ENCODE measurements at places on chromosomes 5 and 9. TPM values are rescaled to one million over a fixed set of nuclear protein-coding genes. Genes with fewer than 3 reads are reported as not detected.

ZDHHC11B gene
- total RNA-seq: 0.85 TPM

DNA sequence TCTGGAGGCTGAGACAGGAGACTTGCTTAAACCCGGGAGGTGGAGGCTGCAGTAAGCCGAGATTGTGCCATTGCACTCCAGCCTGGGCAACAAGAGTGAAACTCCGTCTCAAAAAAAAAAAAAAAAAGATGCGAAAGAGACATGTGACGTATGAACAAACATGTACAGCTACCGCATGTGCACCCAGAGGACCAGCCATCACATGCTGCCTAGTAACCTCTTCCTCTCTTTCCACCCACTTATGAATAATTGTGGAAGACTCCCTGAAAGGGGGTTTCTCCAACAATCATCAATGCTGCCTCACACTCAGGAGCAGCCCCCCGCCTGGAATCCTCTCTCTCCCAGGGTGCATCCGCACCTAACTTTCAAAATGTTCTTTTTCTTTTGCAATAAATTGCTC, 2.2 kb downstream of the SARDH start:
- DNase-seq: no peak

DNA sequence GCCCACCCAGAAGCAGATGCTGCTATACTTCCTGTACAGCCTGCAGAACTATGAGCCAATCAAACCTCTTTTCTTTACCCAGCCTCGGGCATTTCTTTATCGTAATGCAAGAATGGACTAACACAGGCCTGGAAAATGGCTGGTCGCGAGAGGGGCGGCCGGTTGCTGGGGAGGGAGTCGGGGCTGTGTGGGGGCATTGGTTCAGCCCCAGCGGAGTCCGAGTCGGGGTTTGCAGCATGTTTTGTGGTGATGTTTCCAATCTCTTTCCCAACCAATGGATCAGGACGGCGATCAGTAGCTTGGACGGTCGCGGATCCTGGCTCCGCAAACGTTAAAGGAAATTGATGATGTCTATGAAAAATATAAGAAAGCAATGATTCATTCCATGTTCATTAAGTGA, 18.7 kb upstream of the IL31RA start:
- no peak for DNase-seq

QRFP gene
- total RNA-seq: not detected

DNA sequence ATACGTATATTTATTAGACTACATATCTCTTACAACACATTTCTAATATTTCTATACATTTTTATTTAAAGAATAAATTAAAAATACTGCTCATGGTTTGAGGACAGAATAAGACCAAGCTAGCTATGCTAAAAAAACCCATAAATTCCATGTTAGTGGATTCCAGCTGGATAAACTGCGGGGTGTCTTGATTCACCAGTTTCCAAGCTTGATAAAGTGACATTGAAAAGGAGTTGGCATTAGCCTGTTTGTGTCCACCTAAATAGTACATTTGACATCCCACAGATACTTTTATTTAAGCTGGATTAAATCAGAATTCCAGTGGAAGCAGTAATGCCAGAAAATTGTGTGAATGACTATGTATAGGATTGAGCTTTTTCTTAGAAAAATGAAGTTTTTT, 80.1 kb downstream of the GABRA6 start:
- no peak for DNase-seq

C1QTNF2 gene
- not detected for total RNA-seq

GRCh38 chr5:10469253-10470050, 27.8 kb downstream of the ROPN1L start:
- no peak for DNase-seq

GRCh38 chr5:101067429-101067828, 164.3 kb upstream of the ST8SIA4 start:
- DNase-seq: no peak

GRCh38 chr5:138649775-138650174, 74.6 kb upstream of the HSPA9 start:
- DNase-seq: no peak

DNA sequence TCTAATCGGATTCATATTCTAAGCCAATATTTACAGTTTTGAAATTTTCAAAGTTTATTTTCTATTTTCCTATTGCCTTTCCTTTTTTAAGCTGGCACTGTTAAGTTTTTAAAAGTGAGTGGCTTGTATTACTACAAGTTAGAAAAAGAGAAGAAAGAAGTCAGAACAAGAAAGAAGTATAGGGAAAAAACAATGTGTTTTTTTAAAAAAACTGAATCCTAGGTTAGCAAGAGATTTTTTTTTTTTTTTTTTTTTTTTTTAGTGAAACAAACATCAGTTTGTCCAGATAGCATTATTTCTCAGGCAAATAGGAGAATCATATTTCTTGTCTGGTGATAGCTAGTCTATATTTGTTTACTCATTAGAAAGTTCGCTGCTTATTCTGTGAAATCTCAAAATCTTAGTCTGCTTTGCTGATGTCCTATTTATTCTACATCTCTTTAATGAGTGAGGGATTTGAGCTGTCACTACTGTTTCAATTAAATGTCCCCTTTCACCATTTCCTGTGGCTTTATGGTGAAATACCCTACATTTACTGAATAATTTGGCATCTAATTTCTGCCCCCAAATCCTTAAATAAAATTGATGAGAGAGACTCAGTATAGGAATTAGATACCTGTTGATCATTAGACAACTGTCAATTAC, 19.1 kb upstream of the LMNB1 start:
- no peak for DNase-seq

DNA sequence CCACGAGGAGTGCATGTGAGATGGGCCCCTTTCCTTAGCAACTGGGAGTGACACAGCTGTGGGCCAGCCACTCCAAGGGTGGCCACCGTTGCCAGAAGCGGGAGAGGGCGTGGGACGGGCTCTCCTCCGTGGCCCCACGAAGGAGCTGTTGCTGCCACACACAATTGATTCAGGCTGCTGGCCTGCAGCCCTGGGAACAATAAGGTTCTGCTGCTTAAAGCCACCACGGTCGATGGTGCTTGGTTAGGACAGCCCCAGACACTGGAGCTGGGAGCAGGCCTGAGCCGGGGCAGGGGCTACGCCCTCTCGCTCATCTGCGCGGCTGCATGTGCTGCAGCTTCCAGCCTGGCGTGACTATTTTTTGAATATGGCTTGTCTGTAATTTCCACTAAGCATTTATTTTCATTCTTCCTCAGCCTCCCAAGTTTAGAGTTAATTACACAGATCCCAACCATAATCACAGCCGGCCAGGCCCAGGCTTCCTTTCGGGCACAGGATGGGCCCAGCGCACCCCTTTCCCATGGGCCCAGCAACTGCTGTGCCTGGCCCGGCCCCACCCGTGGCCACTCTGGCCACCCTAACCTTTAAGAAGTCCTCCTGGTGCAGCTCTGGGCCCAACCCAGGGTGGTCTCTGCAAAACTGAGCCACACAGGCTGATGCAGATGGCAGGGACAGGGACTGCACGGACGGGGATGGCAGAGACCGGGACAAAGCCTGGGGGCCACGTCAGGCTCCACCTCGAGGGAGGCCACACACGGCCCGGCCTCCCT, 49.7 kb downstream of the VAV2 start:
- DNase-seq: no peak

DNA sequence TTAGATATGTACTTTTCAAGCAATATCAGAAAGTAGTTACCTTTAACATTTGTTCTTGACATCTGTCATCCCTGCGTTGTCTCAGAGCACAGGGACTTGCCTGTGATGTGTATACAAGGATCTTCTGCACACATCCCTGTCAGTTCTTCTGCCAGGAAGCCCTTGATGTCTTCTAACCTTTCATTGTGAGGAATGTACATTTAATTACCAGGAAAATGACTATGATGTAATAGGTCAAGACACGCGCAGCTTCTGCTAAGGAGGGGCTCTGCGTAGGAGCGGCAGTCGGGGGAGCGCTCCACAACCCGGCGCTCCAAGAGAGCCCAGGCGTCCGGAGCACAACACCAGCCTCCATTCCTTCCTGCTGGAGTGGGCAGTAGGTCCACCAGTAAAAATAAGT, 119.7 kb downstream of the IRX2 start:
- no peak for DNase-seq

DNA sequence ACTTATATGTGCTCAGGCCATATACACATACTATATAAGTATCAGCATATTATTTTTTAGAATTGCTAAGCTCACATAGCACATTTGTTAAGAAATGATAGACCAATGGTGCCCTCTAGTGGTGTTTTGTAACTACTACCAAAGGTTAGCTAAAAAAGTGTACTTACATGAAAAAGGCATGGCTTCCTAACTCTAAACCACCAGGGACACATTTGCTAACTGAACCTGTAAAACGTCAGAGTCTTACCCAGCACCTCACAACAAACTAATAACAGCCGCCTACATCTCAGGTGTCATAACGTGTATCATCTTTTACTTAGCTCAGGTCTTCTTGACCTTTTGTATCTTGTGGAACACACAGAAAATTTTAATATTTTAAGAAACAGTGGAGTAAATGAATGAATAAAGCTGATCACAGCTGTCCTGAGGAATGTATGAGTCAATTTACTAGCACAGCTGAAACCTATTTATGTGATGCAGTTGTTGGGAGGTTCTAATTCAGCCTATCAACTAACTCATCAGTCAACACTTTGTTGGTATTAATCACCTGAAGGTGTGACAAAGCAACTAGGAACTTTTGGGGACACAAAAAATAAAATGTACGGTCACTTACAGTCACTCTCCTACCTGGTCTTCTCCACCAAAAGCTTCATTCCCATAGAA, 72.9 kb downstream of the BAAT start:
- DNase-seq: peak; percentile 79

DNA sequence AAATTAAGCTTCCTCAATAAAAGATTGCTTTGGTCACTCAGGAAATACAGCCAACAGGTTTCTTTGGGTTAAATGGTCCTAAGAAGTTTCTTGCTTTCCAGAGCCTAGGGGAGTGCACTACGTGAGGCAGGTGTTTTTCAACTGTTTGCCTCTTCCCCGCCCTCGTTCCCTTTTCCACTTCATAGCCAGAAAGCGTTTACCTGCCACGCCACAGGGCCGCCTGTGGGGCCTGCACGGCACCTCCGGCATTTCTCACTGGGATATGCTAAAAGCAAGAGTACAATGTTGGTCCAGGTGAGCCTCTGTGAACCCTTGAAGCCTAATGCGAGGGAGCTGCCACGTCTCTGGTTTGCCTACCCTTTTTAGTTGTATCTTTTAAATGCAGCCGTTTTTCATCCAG, 167.6 kb upstream of the OTULINL start:
- DNase-seq: no peak

LARP1 gene
- 112 TPM for total RNA-seq

FBXW11 gene
- total RNA-seq: 26.7 TPM

DNA sequence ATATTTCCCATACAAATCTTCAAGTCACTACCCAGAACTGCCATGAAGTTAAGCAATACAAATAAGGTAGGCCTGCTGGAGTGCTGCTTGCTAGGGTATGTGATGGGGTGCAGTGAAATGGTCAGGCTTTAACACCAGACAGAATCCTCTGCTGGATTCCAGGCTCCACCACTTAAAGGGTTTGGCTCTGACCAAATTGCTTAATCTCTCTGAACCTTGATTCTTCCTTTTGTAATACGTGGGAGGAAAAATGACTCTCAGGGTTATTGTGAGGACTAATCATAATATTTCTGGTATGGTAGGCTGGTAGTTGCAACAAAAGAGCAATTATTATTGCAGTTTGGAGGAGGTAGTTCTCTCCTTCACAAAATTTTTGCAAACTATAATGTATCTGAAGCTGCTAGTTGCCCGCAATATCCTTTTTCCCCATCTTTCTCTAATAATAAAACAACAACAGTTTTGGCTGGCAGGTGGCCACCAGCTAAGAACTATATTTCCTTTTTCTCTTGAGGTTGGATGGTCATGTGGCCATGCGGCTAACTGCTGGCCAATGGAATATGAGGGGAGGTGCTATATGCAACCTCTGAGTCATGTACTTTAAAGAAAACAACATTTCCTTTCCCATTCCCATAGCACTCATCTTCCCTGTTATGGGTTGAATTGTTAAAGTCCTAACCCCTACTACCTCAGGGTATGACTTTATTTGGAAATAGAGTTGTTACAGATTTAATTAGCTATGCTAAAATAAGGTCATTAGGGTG, 44.1 kb downstream of the CCL28 start:
- DNase-seq: no peak

GRCh38 chr5:123066016-123066415, 23.0 kb upstream of the PRDM6 start:
- DNase-seq: no peak

PGM5 gene
- 1.8 TPM for total RNA-seq

DNA sequence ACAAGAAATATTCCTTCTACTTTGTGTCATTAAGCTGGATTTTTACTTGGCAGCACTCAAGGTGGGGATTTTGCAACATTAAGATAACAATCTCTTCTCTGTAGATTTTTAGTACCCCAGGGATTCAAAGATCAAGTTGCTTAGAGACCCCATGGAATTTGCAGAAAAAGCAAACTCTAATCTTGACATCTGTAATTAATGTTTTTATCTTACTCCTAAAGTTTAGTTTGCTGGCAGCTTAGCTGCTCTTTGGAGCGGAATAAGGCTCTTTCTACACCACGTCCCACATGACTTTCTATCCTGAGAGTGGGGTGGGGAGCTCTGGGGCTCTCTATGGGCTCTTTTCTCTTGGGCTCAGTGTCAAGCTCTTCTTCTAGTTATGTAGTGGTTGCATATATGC, 21.7 kb upstream of the SPDL1 start:
- no peak for DNase-seq

GRCh38 chr9:78940121-78940855, 631.5 kb upstream of the TLE4 start:
- DNase-seq: no peak

TRIM7 gene
- 1.2 TPM for total RNA-seq

DNA sequence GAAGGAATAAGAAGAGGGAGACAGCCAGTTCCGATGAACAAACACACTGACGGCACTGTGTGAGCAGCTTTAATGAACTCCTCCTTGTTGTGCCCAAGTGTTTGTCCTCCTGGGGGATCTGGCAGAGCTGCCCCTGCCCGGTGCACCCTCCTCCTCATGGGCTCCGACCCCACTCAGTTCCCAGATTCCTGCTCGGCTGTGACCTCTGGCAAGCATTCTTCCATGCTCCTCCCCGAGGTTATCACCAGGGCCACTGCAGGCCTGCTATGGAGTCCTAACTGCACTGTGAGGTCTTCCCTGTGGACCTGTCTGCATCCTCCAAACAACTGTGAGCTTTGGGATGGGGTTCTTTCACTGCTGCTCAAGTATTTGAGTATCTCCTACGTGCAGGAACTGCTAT, 142.2 kb downstream of the DCP2 start:
- DNase-seq: no peak

DNA sequence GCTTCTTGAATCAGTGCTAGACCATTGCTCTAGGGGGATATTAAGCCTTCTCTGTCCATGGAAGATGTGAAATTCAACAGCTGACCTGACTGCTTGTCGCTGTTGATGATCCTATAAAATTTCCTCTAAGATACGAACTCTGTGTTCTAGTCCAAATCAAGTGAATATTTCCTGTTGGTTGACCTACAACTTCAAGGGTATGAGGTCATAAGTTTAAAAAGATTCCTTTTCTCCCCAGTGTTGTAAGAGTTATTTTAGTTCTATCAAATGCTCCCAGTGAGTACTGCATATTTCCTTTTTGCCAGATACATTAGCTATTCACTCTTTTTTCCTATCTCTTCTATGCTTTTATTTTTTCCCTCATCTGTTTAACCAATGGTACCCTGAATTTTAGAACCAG, 102.9 kb upstream of the CCDC152 start:
- no peak for DNase-seq

- DNase-seq: no peak
These were observed 34.2 kb downstream of the TARS1 start for GRCh38 chr5:33474931-33475499.

GCNT4 gene
- total RNA-seq: 0.52 TPM

- no peak for DNase-seq
These were observed 1378.1 kb downstream of the EFNA5 start for GRCh38 chr5:106292654-106293053.
